ENCODE measurements at places on chromosomes 12 and 14. TPM values are rescaled to one million over a fixed set of nuclear protein-coding genes. Genes with fewer than 3 reads are reported as not detected.

Gene FOXA1
- total RNA-seq, result not detected

GRCh38 chr12:125357561-125357960, 292.3 kb downstream of the AACS start:
- H3K27me3 ChIP-seq, result no peaks in the 10 kb centered on the region
- no peaks in the 10 kb centered on the region for H3K4me1 ChIP-seq
- H3K27ac ChIP-seq, result no peak overlapping the region
- H3K36me3 ChIP-seq, result no peaks in the 10 kb centered on the region
- H3K4me3 ChIP-seq, result no peak overlapping the region

Gene LACRT
- total RNA-seq, result not detected

Gene C12orf56
- total RNA-seq, result not detected

Gene RND1
- total RNA-seq, result 1.1 TPM

GRCh38 chr14:56666294-56666693, 86.7 kb downstream of the TMEM260 start:
- H3K36me3 ChIP-seq, result peaks cover 7% of the 10 kb centered on the region
- H3K27ac ChIP-seq, result no peak overlapping the region
- H3K4me1 ChIP-seq, result peaks cover 9% of the 10 kb centered on the region

Gene PLA2G1B
- 1.1 TPM for total RNA-seq

DNA sequence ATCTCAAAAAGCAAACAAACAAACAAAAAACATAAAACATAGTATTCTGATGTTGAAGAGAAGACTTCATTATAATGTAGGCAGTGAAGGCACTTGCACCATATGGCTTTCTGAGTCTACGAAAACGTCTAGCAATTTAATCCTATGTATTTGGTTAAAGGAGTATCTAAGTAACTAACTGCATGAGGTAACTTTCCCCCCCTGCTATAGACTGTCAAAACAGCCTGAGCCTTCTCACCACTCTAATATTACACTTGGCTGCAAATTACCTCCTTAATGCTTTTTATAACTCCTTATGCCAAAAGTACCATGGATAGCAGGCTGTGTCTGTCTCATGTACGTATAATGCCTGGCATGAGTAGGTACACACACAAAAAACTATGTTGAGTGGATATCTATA, 607.6 kb upstream of the FLRT2 start:
- DNase-seq, result no peak
- no peak overlapping the region for H3K4me3 ChIP-seq
- H3K27me3 ChIP-seq, result no peaks in the 10 kb centered on the region

DNA sequence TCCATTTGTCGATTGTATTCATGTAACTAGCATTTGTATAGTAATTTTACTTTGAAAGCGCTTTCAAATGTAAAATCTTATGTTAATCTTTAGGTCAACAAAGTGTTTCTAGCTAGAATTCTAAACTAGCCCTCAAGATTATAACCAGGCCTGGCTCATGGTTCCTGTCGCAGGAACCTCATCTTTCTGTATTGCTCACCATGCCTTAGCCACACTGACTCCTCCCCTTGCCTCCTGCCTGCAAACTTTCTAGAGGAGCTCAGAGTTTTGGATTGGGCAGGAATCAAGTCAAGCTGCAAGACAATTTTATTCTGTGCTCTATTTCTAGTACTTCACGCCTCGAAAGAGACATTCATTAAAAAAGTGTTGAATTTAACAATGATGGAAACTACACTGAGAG, 99.8 kb downstream of the TGFB3 start:
- no peak overlapping the region for H3K4me3 ChIP-seq
- peaks cover 92% of the 10 kb centered on the region for H3K4me1 ChIP-seq
- peaks cover 2% of the 10 kb centered on the region for H3K36me3 ChIP-seq
- H3K27me3 ChIP-seq, result no peaks in the 10 kb centered on the region

DNA sequence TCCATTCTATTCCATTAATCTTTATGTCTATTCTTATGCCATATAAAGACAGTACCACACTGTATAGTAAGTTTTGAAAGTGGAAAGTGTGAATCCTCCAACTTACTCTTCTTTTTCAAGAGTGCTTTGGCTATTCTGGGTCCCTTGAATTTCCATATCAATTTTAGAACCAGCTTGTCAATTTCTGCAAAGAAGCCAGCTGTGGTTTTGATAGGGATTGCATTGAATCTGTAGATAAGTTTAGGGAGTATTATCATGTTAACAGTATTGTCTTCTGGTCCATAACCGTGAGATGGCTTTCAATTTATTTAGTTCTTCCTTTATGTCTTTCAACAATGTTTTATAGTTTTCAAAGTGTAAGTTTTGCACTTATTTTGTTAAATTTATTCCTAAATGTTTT, 34.2 kb upstream of the GCH1 start:
- no peaks in the 10 kb centered on the region for H3K27me3 ChIP-seq
- H3K36me3 ChIP-seq, result no peaks in the 10 kb centered on the region
- no peak for DNase-seq
- no peak overlapping the region for H3K27ac ChIP-seq
- no peaks in the 10 kb centered on the region for H3K4me1 ChIP-seq

Gene KLRD1
- total RNA-seq, result 0.21 TPM

DNA sequence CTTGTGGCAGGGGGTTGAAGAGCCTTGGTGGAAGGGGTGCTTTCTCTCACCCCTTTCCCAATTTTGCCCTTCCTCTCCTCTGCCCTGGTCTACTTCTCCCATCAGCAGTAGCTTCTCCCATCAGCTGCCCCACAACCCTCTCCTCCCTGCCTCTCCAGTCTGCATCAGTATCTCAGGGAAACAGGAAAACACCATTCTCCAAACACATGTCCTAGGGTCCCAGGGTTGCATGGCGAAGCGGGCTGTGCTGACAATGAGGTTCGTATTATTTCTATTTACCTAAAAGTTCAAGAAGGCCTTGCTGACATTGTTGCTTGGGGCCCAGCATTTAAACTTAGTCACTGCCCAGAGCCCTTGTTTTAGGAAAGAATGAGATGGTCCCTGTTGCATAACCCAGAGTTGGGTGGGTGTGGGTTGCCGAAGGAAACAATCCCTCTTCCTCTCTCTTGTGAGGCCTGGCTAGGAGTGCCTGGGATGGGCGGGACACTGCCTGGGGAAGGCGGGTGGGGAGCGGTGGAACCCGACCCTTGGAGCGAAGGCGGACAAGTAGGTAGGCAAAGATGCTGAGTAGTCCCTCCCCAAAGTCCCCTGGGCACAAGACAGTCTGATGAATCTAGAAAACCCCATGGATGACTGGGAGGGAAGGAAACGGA, 1.3 kb upstream of the IGFBP6 start:
- H3K36me3 ChIP-seq, result no peaks in the 10 kb centered on the region
- no peak for DNase-seq
- no peaks in the 10 kb centered on the region for H3K27me3 ChIP-seq
- peak overlapping the region; percentile 44 for H3K4me3 ChIP-seq

GRCh38 chr14:91394105-91395081, 23.2 kb downstream of the CCDC88C start:
- no peak for DNase-seq
- H3K27ac ChIP-seq, result no peak overlapping the region
- H3K4me3 ChIP-seq, result no peak overlapping the region

GRCh38 chr12:77745624-77746023, 85.1 kb upstream of the NAV3 start:
- H3K36me3 ChIP-seq, result no peaks in the 10 kb centered on the region
- no peak overlapping the region for H3K4me3 ChIP-seq
- no peaks in the 10 kb centered on the region for H3K4me1 ChIP-seq
- H3K27me3 ChIP-seq, result peaks cover 4% of the 10 kb centered on the region
- DNase-seq, result no peak
- H3K27ac ChIP-seq, result no peak overlapping the region

GRCh38 chr12:75579552-75579951, 68.1 kb upstream of the KRR1 start:
- DNase-seq, result no peak
- H3K4me3 ChIP-seq, result no peak overlapping the region
- H3K4me1 ChIP-seq, result peaks cover under 1% of the 10 kb centered on the region
- no peaks in the 10 kb centered on the region for H3K27me3 ChIP-seq

Gene SCYL2
- total RNA-seq, result 48.4 TPM

Gene SLC7A7
- 1.5 TPM for total RNA-seq

DNA sequence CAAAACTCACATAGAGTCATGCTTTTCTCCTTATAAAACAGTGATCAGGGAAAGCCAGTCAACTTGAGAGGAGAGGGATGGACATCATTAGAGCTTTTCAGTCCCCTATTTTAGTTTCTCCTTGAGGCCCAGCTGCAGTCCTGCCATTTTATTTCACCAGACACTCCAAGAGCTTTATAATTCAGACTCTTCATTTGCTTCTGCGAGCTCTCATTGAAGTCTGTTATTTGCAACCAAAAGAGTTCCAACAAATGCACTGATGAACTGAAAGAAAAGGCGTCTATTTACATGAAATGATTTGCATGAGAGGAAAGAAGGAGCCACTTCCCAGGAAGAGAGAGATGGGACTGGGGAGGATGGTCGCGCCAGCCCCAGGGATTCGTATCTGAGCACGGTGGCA, 86.8 kb downstream of the NDUFA12 start:
- DNase-seq, result no peak
- no peak overlapping the region for H3K27ac ChIP-seq
- no peak overlapping the region for H3K4me3 ChIP-seq
- no peaks in the 10 kb centered on the region for H3K27me3 ChIP-seq
- no peaks in the 10 kb centered on the region for H3K36me3 ChIP-seq

DNA sequence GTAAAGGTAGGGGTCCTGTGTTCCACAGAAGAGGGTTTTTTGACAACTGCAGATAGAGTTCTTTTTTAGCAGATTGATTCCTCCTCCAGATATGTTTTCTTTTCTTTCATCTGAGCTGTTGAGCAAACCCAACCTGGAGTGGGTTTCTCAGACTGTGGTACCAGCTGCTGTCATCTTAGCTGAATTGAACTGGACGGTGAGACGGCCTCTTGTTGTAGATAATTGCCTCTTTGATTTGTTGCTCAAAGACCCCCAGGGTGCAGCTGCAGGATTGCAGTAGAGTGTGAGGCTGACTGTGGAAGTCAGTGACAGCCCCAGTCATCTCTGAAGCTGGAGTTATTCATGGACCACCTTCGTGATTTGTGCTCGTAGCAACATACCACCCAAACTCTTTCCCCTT, 317.7 kb downstream of the AACS start:
- no peak overlapping the region for H3K27ac ChIP-seq
- no peaks in the 10 kb centered on the region for H3K4me1 ChIP-seq
- no peaks in the 10 kb centered on the region for H3K27me3 ChIP-seq
- DNase-seq, result no peak

- no peak within 1 kb of the TSS for H3K4me3 ChIP-seq
- DNase-seq, result no peak
Measured at GRCh38 chr14:19743256-19743655, at the start of gene OR4Q3. Gene OR4Q3 (plus strand): TSS chr14:19743571.

Gene PZP
- total RNA-seq, result not detected

Gene CIROP
- total RNA-seq, result not detected

Gene OR4E2
- total RNA-seq, result not detected

Gene APAF1
- total RNA-seq, result 19.2 TPM

DNA sequence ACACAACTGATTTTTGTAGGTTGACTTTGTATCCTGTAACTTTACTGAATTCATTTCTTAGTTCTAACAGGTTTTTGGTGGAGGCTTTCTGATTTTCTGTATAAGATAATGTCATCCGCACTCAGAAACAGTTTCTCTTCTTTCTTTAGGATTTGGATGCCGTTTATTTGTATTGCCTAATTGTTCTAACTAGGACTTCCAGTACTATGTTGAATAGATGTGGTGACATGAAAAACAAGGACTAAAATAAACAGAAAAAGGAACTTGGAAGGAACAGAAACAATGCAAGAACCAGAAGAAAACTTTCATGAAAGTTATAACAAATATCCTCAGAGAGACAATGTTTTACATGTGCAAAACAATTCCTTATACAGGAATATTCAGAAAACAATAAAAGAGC, 100.3 kb downstream of the GTF2A1 start:
- DNase-seq, result no peak
- no peak overlapping the region for H3K4me3 ChIP-seq

- no peak for DNase-seq
- peaks cover 9% of the 10 kb centered on the region for H3K27me3 ChIP-seq
- no peaks in the 10 kb centered on the region for H3K4me1 ChIP-seq
- H3K36me3 ChIP-seq, result peaks cover 2% of the 10 kb centered on the region
- no peak overlapping the region for H3K27ac ChIP-seq
Measured at GRCh38 chr12:75236206-75236605, 26.6 kb upstream of the KCNC2 start.

- no peak overlapping the region for H3K4me3 ChIP-seq
- H3K27me3 ChIP-seq, result peaks cover 2% of the 10 kb centered on the region
- no peaks in the 10 kb centered on the region for H3K4me1 ChIP-seq
- DNase-seq, result no peak
Measured at GRCh38 chr12:112728864-112729263, 62.7 kb upstream of the RPH3A start.

DNA sequence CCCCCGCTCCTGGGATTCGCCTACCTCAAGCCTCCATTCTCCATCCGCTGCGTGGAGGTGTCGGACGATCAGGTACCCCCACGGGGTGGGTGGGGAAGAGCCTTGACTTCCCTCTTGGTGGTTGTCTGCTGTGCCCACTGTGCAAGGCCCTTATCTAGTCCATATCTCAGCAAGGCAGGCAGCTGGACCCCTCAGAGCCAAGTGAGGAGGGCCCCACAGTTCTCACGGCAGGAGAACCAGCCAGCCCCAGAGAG, 39.9 kb downstream of the MMAB start:
- DNase-seq, result no peak
- no peak overlapping the region for H3K27ac ChIP-seq
- H3K4me3 ChIP-seq, result no peak overlapping the region
- no peaks in the 10 kb centered on the region for H3K27me3 ChIP-seq

Gene GPX2
- total RNA-seq, result not detected

DNA sequence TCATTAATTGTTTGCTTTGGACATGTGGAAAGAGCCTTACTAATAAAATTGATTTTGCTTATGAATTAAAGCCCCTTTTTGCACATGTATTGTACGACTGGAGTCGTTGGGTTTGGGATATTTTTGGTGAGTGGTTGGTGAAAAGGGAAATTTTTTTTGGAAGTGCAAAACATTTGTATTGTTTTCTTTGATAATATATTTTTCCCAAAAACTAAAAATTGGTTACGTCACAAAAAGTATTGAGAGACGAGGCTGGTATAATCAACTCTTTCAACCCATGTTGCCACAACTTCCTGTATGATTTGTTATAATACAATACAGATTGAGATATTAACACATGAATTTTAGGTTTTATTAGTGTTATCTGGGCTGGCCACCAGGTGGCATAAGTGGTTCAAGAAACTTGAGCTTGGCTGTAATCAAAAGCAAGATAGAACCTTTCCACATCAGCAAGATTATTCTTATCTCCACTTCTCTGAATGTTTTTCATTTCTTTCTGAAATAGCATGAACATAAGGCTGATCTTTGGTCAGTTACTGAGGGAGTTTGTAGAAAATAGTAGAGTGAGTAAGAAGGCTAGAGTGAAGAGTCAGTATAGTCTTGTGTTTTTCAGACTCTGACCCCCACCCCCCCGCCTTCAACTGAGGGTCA, 8.7 kb downstream of the NGDN start:
- DNase-seq, result no peak
- H3K4me1 ChIP-seq, result peaks cover 3% of the 10 kb centered on the region
- H3K4me3 ChIP-seq, result no peak overlapping the region
- H3K27ac ChIP-seq, result no peak overlapping the region
- no peaks in the 10 kb centered on the region for H3K27me3 ChIP-seq
- peaks cover 22% of the 10 kb centered on the region for H3K36me3 ChIP-seq

- H3K4me3 ChIP-seq, result no peak overlapping the region
- H3K27me3 ChIP-seq, result no peaks in the 10 kb centered on the region
- peaks cover 21% of the 10 kb centered on the region for H3K36me3 ChIP-seq
- peak overlapping the region; percentile 17 for H3K27ac ChIP-seq
Measured at GRCh38 chr12:124323771-124324530, 29.1 kb downstream of the RFLNA start.
